ENCODE measurements at places on chromosomes 5 and 9. TPM values are rescaled to one million over a fixed set of nuclear protein-coding genes. Genes with fewer than 3 reads are reported as not detected.

DNA sequence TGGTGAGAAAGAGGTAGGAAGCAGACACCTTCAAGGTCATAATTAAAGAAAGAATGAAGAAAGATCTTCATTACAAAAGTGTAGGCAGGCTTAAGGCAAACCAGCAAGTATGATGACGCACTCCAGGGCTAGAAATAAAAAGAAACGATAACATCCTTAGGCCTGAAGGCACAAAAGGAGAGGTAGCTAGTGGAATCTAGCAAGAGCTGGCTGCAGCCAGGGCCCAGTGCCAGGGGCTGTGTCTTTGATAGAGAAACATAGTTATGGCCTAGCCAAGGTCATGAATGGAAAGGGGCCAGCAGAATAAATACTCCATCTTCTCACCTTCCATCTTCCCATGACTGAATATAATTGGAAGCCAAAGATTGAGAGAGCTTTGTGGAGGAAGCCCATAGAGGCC, 6.8 kb upstream of the SH3TC2 start:
- H3K27me3 ChIP-seq: no peaks in the 10 kb centered on the region
- H3K36me3 ChIP-seq: no peaks in the 10 kb centered on the region
- H3K27ac ChIP-seq: no peak overlapping the region
- no peak overlapping the region for H3K4me3 ChIP-seq

- no peak overlapping the region for H3K4me3 ChIP-seq
- DNase-seq: peak; percentile 44
- H3K27ac ChIP-seq: no peak overlapping the region
- H3K27me3 ChIP-seq: no peaks in the 10 kb centered on the region
Measured at GRCh38 chr5:38456657-38457399, 99.6 kb downstream of the LIFR start.

Gene PAEP
- not detected for total RNA-seq

GRCh38 chr9:136726631-136727191, 14.3 kb downstream of the DIPK1B start:
- H3K27ac ChIP-seq: no peak overlapping the region
- peak overlapping the region; percentile 76 for H3K4me3 ChIP-seq
- DNase-seq: no peak
- peaks cover 51% of the 10 kb centered on the region for H3K4me1 ChIP-seq

Gene CSF1R
- total RNA-seq: 21.4 TPM

DNA sequence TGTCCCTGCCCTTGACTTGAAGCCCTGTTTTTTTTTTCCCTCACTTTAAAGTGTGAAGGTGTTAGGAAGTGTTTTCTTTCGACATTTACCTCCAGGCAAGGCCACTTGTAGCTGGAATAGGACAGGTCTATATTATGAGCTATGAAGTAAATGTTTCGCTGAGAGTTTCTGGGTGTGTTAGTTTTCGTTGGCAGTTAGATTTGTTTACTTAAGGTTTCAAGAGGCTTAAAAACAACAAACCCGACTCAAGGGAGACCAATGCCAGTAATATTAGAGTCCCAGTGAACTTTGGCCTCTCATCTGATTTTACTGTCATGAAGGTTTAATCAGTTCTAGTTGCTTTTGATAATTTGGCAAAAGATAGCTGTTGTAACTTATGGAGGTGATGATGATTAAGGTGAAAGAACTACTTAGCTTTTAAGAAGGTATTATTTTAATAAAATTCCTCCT, 25.2 kb downstream of the OCLN start:
- H3K36me3 ChIP-seq: no peaks in the 10 kb centered on the region
- DNase-seq: no peak
- peaks cover 27% of the 10 kb centered on the region for H3K4me1 ChIP-seq
- no peaks in the 10 kb centered on the region for H3K27me3 ChIP-seq
- H3K27ac ChIP-seq: no peak overlapping the region
- H3K4me3 ChIP-seq: no peak overlapping the region

DNA sequence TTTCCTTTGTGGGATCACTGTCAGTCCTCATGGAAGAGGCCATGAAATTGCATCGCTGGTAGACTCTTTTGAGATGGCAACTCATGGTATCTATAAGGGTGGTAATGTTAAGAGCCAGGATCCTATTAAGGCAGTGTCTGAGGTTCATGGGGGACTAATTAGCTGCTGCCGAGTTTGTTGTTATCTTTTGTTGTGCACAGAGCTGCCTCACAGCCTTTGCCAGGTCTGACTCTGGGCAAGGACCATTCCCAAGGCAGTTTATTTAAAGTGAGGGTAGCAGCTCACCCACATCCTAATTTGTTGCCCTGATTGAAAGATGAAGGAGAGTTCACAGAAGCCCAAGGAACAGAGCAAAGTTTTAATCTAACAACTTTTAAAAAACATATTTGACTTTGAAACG, 7.9 kb downstream of the SMARCA2 start:
- H3K4me3 ChIP-seq: no peak overlapping the region
- H3K27ac ChIP-seq: peak overlapping the region; percentile 33
- DNase-seq: no peak
- H3K4me1 ChIP-seq: peaks cover 92% of the 10 kb centered on the region
- H3K27me3 ChIP-seq: no peaks in the 10 kb centered on the region

Gene SLC38A9
- 23.3 TPM for total RNA-seq

DNA sequence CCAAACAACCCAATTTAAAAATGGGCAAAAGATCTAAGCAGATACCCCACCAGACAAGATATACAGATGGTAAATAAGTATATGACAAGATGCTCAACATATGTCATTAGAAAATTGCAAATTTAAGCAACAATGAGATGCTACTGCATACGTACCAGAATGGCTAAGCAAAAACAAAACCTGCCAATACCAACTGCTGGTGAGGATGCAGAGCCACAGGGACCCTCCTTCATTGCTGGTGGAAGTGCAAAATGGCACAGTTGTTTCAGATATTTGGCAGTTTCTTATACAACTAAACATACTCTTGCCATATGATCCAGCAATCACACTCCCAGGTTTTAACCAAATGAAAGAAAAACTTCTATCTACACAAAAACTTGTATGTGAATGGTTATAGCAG, 178.9 kb downstream of the BARX1 start:
- H3K4me1 ChIP-seq: no peaks in the 10 kb centered on the region
- no peak for DNase-seq
- H3K4me3 ChIP-seq: no peak overlapping the region
- H3K36me3 ChIP-seq: no peaks in the 10 kb centered on the region

Gene PCA3
- not detected for total RNA-seq

Gene MYOT
- total RNA-seq: 5.4 TPM

Gene CEL
- 0.74 TPM for total RNA-seq

DNA sequence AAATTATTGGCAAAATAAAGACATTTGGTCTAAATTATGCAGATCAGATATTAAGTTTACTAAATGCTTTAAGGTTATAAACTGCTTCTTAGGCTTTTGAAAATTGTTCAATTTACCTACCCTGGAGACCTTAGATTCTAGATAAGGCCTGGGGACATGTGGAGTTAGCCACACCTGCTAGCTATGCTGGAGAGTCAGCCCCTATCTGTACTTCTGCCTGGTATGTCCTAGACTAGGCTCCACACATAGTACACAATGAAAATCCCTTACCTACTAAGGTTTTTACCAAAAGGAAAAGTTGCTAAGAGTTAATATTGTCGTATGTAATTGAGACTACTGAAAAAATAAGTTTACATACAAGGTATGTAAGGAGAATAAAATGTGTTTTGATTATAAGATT, 49.8 kb upstream of the DMAC1 start:
- DNase-seq: no peak
- no peaks in the 10 kb centered on the region for H3K27me3 ChIP-seq
- no peaks in the 10 kb centered on the region for H3K36me3 ChIP-seq
- H3K4me3 ChIP-seq: no peak overlapping the region

- H3K4me3 ChIP-seq: no peak overlapping the region
- no peaks in the 10 kb centered on the region for H3K4me1 ChIP-seq
- no peaks in the 10 kb centered on the region for H3K36me3 ChIP-seq
Measured at GRCh38 chr5:166639151-166639550, 1652.3 kb upstream of the WWC1 start.

GRCh38 chr5:72283358-72283757, 36.7 kb downstream of the MRPS27 start:
- peaks cover 39% of the 10 kb centered on the region for H3K4me1 ChIP-seq
- H3K27ac ChIP-seq: peak overlapping the region; percentile 68
- no peak for DNase-seq
- H3K36me3 ChIP-seq: no peaks in the 10 kb centered on the region
- H3K4me3 ChIP-seq: no peak overlapping the region

Gene CATSPER3
- total RNA-seq: not detected

- no peaks in the 10 kb centered on the region for H3K4me1 ChIP-seq
- no peak overlapping the region for H3K4me3 ChIP-seq
- H3K27ac ChIP-seq: no peak overlapping the region
Measured at GRCh38 chr9:106403081-106403480, 459.9 kb upstream of the ZNF462 start.

Gene UBE2QL1
- total RNA-seq: 2.5 TPM

Gene CCDC187
- total RNA-seq: not detected

- H3K4me1 ChIP-seq: peaks cover 45% of the 10 kb centered on the region
- peak overlapping the region; percentile 22 for H3K4me3 ChIP-seq
- peak overlapping the region; percentile 75 for H3K27ac ChIP-seq
- H3K27me3 ChIP-seq: no peaks in the 10 kb centered on the region
Measured at GRCh38 chr9:136345281-136346156, 18.0 kb downstream of the DNLZ start.

GRCh38 chr9:14302405-14302804, 11.5 kb downstream of the NFIB start:
- H3K27ac ChIP-seq: no peak overlapping the region
- no peaks in the 10 kb centered on the region for H3K27me3 ChIP-seq
- H3K36me3 ChIP-seq: no peaks in the 10 kb centered on the region
- peaks cover 37% of the 10 kb centered on the region for H3K4me1 ChIP-seq
- no peak overlapping the region for H3K4me3 ChIP-seq
- no peak for DNase-seq

DNA sequence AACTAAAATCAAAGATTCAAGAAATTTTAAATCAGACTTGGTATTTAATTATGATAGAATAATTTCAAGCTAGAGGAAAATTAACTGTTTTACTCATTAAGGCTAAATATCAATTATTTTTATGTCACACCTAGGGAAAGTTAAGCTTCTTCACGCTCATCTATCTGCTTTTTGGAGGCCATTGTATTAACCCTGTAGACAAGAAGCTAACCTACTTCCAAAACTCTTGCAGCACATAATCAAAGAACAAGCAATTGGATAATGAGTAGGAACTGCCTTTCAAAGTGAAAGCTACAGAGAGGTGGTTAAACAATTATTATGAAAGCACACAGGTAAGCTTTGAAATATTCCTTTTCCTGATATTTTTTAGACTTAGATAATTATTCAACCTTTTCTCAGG, 6.7 kb downstream of the EBF1 start:
- H3K27me3 ChIP-seq: no peaks in the 10 kb centered on the region
- H3K27ac ChIP-seq: peak overlapping the region; percentile 53
- no peak for DNase-seq
- H3K4me3 ChIP-seq: no peak overlapping the region
- no peaks in the 10 kb centered on the region for H3K36me3 ChIP-seq

GRCh38 chr5:62296998-62297397, 9.0 kb upstream of the KIF2A start:
- no peaks in the 10 kb centered on the region for H3K27me3 ChIP-seq
- H3K4me3 ChIP-seq: no peak overlapping the region
- H3K36me3 ChIP-seq: no peaks in the 10 kb centered on the region
- no peak for DNase-seq
- no peak overlapping the region for H3K27ac ChIP-seq

DNA sequence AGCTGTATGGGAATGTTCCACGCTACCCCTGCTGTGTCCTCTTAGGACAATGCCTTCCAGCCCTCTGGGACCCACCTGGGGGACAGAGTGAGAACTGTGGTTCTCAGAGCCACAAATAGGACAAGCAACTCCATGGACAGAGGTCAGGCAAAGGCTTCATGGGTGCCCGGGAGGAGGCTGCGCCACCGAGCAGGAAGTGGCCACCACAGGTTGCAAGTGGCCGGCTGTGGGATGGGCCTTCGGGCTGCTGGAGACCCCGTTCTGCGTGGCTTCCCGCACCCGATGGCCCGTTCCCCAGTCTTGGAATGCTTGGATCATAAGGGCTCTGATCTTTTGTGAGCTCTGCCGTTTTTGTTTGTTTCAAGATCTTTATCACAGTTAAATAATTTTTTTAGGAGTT, 118.8 kb downstream of the BOD1 start:
- H3K4me3 ChIP-seq: no peak overlapping the region
- H3K27me3 ChIP-seq: no peaks in the 10 kb centered on the region
- H3K36me3 ChIP-seq: no peaks in the 10 kb centered on the region
- DNase-seq: no peak
- H3K4me1 ChIP-seq: peaks cover 10% of the 10 kb centered on the region
- H3K27ac ChIP-seq: no peak overlapping the region

DNA sequence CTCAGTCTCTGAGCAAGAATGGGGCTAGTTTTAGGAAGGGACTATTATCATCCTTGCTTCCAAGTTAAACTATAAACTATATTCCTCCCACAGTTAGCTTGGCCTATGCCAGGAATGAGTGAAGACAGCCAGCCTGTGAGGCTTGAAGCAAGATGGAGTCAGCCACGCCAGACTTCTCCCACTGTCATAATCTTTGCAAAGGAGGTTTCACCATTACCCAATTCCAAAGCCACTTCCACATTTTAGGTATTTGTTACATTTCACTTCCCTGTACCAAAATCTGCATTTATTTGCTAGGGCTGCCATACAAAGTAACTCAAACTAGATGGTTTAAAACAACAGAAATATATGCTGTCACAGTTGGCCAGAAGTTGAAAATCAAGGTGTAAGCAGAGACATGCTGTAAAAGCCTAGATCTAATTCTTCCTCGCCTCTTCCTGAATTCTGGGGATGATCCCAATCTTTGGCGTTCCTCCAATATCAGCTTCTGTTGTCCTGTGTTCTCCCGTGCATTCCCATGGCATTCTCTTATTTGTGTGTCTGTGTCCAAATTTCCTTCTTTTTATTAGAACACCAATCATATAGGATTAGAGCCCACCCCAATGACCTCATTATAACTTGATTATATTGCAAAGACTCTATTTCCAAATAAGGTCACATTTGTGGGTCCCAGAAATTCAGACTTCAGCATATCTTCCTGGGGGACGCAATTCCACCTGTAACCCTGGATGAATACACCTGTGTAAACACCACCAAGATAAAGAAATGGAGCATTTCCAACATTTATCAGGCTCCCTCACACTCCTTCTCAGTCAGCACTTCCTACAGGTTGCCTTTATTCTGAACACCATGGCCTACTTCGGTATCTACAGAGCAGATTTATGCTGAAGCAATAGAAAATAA, 126.8 kb downstream of the GCNT1 start:
- no peaks in the 10 kb centered on the region for H3K4me1 ChIP-seq
- H3K36me3 ChIP-seq: no peaks in the 10 kb centered on the region
- H3K27ac ChIP-seq: no peak overlapping the region

Gene LIFR
- 63.3 TPM for total RNA-seq

Gene AK1
- total RNA-seq: 33.4 TPM

Gene ZNF483
- 8.8 TPM for total RNA-seq

- DNase-seq: no peak
- peaks cover 41% of the 10 kb centered on the region for H3K4me1 ChIP-seq
- H3K27me3 ChIP-seq: no peaks in the 10 kb centered on the region
- H3K36me3 ChIP-seq: peaks cover under 1% of the 10 kb centered on the region
- H3K27ac ChIP-seq: peak overlapping the region; percentile 90
Measured at GRCh38 chr9:127801955-127802575, 617 bp upstream of the FPGS start.

Gene DRD1
- total RNA-seq: not detected

Gene OSMR
- 69.0 TPM for total RNA-seq

- H3K36me3 ChIP-seq: no peaks in the 10 kb centered on the region
- no peak for DNase-seq
- no peak overlapping the region for H3K27ac ChIP-seq
- H3K27me3 ChIP-seq: no peaks in the 10 kb centered on the region
Measured at GRCh38 chr9:135971111-135971766, 10.1 kb upstream of the UBAC1 start.

Gene GALT
- total RNA-seq: 52.5 TPM
